Liver (tissue), 10 donors: ENCODE measurements at places on chromosomes 1 and 21.

DNA sequence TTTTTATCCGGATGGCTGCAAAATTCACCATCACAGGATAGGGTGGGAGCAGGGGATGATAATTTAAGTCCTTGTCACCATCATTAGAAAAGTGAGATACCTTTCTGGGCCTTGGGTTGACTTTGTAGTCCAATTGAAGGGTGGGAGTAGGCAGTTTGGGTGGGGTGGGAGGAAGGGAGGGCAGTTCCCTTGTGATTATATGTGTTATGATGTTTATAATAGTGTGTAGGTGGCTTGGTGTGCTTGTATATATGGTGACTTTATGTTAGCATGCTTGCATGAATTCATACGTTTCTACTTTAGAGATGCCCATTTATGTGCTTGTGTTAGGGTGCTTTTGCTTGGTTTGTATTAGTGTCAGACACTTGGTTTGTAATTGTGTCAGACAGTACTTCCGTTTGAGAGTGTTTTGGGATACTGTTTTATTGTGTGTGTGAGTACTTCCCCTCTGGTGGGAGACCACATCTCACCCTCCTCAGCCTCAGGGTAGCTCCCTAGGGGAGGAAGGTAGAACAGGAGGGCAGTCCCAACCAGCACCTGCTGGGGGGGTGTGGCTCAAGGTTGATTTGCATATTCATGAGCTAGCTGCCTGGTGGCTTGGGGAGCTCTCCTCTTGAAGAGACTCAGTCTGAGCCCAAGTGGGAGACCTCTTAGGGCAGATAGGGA is 6.3 kb upstream of the POU3F1 start:
- no peak for DNase-seq

GRCh38 chr1:173038875-173039554 is 11.7 kb downstream of the TNFSF18 start:
- DNase-seq: no peak

- no peak for DNase-seq
These were observed 442.1 kb downstream of the PTBP2 start for GRCh38 chr1:97163591-97164275.

- no peak for DNase-seq
These were observed 289.4 kb upstream of the DUSP10 start for GRCh38 chr1:222031318-222031717.

DNA sequence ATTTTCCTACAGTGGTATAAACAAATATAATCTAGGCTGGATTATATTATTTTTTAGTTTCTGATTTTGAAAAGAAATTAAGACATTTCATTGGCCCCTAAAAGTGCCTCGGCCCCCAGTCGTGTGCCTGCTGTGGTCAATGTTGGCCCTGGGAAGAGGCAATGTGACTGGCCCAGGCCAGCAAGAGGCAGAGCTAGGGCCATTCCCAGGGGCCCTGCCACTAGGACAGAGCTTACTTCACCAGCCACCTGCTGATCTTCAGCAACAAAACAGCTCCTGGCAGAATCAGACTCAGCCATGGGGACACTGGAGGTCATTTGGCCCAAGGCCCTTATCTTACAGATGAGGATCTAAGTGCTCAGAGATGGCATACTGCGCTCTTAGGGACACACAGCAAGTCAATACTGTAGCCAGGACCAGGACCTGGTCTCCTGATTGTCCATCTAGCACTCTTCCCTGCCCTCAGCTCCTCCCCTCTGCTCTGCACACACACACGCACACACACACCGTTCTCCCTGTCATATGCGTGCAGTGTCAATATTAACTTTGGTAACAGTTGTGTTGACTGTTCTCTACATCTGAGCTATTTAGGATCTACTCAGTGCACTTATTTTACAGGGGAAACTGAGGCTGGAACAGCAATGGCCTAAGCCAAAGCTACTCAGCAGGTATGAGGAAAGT is 16.6 kb upstream of the KLHDC7A start:
- peak; percentile 51 for DNase-seq

- no peak for DNase-seq
These were observed 78.0 kb downstream of the MPZL1 start for GRCh38 chr1:167799747-167800146.

DNA sequence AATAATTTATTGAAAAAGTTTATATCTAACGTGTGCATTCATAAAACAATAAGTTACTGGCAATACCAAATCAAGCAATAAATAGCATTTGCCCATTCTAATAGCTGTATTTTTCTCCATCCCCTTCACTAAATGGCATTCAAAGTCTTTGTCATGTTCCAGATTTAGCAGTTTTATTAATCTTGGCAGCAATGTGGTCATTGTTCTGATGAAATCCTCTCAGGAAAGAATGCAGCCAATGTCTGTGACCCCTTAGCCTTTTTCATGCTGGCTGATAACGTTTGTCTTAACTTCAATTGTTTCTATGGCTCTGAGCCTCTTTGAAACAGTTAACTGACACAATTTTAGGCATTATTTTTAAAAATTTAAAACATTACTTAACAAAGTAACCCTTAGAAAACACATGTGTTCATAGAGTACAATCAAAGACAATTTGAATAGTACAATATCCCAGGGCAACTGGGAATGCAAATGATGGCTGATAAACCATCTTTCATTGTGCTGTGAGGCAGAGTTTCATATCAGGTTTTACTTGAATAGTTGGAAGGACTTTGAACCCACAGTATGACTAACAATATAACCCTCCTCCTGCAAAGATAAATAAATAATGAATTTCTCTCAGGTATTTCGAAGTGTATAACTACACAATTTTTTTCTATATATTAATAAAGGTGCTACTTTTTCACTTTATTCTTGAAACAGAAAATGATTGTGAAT is 217.5 kb downstream of the LRRIQ3 start:
- DNase-seq: no peak

DNA sequence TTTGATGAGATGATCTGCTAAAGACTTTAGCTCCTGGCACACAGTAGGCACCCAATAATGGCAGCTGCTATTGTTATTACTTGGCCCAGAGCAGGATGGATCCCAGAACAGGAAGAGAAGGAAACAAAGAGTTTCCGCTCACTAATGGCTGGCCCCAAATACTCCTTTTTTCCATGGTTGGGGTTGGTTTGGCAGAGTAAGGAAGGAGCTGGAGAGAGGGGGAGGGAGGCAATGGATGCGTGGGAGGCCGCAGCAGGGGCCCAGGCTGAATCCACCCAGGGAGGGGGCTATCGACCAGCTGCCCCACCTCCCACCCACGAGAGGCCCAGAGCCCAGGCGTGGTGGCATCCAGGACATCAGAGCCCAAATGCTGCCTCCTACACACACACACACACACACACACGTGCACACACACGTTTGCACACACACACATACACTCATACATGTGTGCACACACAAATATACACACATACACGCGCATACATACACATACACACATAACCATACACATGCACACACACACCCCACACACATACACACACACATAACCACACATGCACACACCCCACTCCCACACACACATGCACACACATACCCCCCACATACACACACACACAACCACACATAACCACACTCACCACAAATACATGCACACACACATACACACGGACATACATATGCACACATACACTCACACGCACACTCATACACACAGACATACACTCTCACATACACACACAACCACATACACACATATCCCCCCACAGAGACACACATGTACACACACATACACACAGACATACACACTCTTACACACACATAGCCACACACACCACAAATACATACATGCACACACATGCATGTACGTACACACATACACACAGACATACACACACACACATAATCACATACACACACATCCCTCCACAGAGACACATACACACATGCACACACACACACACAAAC is 25.2 kb downstream of the C1QB start:
- DNase-seq: no peak

GRCh38 chr1:37509181-37509580 is 5.4 kb downstream of the MEAF6 start:
- DNase-seq: no peak

GRCh38 chr21:39346671-39347331 is 2.1 kb downstream of the HMGN1 start:
- no peak for DNase-seq

GRCh38 chr21:45309069-45309986 is 21.6 kb upstream of the POFUT2 start:
- peak; percentile 72 for DNase-seq

DNA sequence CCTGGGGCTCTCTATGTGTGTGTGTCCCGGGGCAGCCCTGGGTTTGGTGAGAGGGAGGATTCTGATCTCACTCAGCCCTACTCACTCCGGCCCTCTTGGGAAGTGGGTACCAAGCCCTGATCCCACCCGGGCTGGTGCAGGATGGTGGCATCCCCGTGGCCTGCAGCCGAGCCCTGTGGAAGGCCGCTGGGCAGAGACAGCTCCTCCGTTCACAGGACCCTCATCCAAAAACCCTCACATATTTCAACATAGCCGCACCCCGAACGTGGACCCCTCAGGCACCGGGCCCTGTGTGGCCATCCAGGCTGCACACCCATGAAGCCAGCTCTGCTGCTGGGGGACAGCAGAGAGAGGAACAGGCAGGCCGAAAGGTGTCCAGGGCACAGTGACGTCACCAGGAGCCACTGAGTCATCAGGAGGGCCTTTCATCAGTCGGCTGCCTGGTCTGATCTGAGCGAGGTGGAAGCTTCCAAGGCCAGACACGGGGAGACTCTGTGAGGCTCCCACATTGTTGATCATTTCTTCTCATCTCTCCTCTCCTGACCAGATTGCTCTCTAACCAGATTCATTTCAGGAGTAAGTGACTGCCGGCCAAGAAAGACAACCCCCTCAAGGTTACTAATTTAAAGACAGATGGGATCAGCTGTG is 16.2 kb upstream of the GPR157 start:
- no peak for DNase-seq

GRCh38 chr1:76463278-76463677 is 388.7 kb downstream of the ST6GALNAC3 start:
- no peak for DNase-seq

- peak; percentile 69 for DNase-seq
These were observed 44.5 kb upstream of the CRNN start for GRCh38 chr1:152458384-152459185.

DNA sequence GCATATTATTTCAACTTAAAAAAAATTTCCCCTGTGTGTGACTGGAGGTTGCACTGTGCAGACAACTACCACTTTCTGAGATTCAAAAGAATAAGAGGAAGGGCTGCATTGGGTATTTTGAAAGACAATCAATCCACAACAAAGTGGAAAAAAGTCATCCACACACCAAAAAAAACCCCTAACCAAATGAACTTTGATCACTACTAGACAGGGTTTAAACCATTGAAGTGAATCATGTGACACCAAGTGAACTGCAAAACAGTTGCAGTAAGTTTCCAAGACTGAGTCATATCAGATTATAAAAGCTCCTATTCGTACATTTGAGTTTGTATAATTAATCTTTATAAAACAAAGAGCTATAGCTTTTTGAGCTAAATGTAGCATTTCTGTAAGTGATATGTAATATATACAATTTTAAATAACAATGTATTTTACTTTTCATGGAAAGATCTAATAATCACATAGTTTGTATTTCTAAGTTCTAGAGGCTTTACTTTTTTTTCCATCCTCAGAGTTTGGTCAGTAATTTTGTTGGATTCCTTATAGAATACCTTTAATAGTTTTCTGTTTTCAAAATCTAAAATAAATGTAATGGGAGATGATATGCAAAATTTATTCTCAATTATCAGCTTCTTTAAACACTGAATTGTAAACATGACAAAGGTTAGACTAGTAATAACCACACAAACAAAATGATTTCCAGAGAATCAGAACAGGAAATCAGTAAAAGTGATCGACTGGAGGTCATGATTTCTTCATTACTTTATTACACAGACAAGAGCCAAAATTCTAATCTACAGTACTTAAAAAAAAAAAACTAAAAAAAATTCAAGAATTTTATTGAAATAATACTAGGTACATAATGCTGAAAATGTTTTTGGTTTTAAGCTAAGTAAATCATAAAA is 50.5 kb upstream of the GFI1 start:
- DNase-seq: no peak
